ENCODE measurements at places on chromosomes 6 and 20.

DNA sequence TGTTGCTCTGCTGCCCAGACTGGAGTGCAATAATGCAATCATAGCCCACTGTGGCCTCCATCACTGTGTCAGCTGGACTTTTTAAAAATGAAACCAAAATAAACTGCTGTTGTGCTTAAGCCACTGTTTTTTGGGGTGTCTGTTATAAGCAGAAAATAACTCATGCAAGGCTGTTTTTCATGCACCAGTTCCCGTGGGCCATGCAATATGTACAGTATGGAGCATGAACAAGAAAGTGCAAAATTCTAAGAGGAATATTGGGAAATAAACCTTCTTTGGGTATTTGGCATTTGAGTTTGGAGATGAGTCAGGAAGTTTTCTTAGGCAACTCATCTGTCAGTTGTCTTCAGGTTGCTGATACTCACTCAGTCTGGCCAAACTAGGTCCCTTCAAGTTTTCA is 14.9 kb upstream of the ZFAND3 start:
- DNase-seq: no peak

DNA sequence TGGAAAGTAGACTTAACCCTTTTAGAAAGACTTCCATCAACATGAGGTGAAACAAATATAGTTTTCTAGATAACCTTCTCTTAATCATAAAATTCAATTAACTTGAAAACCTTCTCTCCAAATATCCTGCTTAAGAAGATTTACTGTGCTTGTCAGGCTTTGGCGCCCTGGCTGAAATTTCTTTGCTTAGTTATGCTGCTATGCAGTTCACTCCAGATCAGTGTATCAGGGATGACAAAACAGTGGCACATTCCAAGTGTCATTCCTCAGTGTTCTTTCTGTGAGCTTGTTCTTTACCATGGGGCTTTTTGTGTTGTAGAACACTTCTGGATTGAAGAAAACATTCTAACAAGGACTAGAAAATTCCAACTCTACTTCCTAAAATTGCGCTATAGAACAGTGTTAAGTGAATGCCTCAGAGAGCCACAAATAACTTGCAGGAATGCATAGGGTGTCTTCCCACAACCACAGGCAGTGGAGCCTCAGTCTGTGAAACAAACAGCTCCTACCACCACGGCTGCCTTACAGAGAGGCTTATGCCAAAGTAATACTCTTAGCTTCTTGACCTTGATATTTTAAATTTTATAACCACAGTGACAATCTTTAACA is 443.6 kb downstream of the CDC5L start:
- DNase-seq: no peak

GRCh38 chr20:16451982-16452381 is 121.3 kb downstream of the KIF16B start:
- DNase-seq: no peak

DNA sequence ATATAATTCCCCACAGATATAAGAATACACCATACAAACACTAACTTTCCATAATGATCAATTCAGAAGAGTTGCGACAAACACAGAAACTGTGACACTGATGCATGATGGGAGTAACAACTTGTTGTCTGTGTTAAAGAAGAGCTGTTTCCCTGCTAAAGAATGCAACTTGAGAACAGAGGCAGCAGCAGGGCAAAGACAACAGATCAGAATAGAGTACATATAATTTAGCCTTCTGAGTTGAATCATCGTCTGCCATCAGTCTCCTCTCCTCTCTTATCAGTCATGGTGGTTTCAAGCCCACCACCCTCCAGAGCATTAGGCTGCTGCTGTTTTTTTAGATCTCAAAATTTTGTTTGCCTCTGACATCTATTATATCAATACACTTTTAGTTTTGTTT is 280.4 kb downstream of the UBE3D start:
- DNase-seq: no peak

- peak; percentile 68 for DNase-seq
Measured at GRCh38 chr6:4224067-4224978, 88.9 kb upstream of the ECI2 start.

- DNase-seq: no peak
Measured at GRCh38 chr6:105322499-105323225, 80.2 kb downstream of the PREP start.

Data from erythroblast (primary cell).